Upper lobe of right lung (tissue), 1 donor: ENCODE measurements at places on chromosomes 7 and 10.

- peak; percentile 68 for DNase-seq
Observed at GRCh38 chr10:21292763-21293517, 232.5 kb downstream of the SKIDA1 start.

- no peak for DNase-seq
Observed at GRCh38 chr10:131429942-131430341, 118.4 kb upstream of the TCERG1L start.

DNA sequence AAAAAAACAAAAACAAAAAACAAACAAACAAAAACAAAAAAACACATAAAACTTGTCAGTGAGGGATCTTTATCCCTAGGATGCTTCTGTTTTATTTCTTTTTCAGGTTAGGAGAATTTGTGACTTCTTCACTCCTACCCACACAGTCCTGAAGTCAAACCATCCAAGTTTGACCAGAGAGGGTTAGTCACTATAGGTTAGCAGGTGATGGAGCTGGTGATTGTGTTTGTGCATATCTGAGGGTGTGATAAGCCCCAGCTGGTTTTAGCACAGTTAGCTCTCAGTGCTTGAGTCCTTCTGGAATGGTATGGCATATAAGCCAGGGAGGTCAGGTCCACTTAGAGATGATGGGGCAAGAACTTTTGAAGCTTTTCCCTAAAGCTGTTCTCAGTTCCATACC, 11.8 kb upstream of the IKZF1 start:
- no peak for DNase-seq

DNA sequence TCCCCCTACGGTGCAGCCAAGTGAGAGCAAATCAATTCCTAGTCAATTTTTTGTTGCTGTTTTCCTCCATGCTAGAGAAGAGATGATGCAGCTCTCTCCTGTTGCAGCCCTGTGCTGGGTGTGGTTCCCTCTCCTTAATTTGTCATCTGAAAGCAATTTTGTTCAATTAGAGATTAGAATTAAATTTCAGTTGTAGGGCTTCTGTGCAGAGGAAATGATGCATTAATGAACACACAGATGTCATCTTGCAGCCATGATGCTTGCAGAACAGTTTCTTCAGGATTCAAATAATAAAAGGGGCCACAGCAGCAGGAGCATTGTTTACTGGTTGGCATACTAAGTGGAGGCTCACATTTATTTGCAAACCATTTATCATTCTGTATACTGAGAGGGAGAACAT, 266.0 kb downstream of the AUTS2 start:
- no peak for DNase-seq

DNA sequence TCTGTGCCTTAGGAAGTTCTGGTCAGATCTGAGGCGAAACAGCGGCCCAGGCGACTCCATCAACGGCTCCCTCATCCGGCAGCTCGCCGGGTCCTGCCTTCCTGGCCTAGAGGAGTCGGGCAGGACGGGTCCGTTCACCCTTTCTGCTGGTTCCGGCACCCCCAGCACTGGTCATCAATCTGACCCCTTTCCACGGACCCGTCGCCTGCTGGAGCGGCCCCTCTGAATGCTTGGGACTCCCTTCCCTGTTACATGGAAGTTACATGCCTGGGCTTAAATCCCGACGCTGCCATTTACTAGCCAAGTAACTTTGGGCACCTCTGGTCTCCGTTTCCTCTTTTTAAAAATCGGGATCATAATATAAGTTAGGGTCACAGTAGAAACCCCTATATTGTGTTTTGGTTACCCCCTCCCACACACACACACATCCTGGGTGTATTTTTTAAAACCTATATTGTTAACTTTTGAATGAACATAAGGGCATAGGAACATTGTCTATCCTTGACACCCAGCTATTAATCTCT, 607 bp upstream of the GGCT start:
- no peak for DNase-seq

- DNase-seq = peak; percentile 88
Observed at GRCh38 chr10:35643151-35644049, 1.3 kb upstream of the FZD8 start.

- DNase-seq = no peak
Observed at GRCh38 chr10:122139627-122140170, 131.4 kb upstream of the BTBD16 start.

DNA sequence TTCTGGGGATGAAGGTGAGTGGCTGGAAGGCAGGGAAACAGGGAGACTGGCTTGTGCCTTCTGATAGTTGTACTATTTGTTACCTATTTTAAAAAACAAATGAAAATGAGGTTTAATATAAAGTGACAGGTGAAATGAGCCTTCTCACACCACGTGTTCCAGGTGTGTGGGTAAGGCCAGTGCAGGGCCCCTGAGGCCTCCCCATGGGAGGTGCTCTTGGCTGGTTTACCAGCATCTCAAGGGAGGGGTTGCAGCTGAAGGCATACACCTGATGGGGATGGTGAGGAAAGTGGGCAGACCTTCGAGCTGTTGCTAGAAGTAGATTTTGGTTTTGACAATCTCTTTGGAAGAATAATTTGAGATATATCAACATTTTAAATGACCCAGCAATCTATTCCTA, 103.6 kb downstream of the ARHGAP22 start:
- no peak for DNase-seq

GRCh38 chr10:132591166-132591971, 53.8 kb downstream of the INPP5A start:
- no peak for DNase-seq

GRCh38 chr7:105752671-105753275, 123.6 kb downstream of the ATXN7L1 start:
- no peak for DNase-seq

DNA sequence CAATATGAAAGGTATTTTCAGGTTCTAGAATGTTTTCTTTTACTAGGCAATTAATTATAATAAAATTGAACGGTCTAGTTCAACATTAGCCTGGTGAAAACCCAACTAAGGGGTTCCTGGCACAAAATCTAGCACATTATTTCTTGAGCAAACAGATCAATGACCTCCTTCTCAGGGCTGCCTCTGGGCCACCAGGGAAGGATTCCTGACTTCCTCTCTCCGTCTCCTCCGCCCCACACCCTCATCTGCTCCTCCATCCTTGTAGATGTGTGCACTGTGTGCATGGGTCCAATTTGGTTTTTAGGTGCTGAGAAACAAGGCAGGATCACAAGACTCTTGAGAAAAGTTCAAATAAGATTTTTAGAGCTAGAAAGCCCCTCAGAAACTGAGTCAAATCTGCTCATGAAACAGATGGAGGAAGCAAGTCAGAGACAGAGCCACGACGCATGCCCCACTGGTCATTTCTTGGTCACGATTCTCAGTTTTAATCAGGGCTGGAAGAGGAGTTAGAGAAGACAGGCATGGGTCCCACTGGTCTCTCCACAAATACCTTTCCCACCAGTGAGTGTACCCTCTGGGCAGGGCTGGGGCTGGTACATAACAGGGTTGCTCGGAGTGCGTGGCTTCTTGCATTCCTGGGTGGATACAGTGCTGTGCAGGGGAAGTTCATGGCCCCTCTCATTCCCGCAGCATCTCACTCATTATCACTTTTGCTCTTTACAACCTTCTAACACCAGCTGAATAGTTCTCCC, 3.8 kb downstream of the TRPV6 start:
- DNase-seq = peak; percentile 36

DNA sequence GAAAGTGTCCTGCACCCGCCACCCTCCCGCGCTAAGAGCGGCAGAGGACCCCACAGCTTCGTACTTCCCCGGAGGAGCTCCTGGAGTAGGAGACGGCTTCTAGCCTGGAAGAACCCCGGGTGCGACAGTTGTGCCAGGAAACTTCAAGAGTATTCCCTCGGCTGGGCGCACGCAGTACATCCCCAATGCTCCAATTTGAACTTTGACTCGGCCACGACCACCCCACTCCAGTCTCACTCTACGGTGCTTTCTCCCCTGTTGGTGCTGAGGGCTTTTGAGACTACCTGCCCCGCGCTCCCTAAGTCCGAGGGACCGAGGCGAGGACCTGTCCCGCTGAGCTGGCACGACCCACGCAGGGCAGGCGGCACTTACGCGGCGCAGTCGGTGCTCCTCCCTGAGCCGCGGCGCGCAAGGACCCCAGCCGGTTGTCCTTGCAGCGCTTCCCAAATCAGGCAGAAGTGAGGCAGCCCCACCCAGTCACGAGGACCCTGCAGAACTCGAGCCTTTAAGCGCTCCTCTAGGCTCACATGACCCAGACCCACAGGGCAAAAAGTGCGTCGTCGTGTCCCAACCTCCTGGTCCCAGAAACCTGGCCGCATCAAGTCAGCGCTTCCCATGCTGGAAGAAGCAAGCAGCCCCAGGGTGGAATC, at the start of gene CPVL:
CPVL (minus strand) TSS at position 481 of the 650 bp plus-strand sequence. CDS start 25,476 bp downstream, outside the sequence.
- peak; percentile 81 for DNase-seq

- DNase-seq = peak; percentile 66
Observed at GRCh38 chr10:91796331-91797047, 1.7 kb upstream of the TNKS2 start.

DNA sequence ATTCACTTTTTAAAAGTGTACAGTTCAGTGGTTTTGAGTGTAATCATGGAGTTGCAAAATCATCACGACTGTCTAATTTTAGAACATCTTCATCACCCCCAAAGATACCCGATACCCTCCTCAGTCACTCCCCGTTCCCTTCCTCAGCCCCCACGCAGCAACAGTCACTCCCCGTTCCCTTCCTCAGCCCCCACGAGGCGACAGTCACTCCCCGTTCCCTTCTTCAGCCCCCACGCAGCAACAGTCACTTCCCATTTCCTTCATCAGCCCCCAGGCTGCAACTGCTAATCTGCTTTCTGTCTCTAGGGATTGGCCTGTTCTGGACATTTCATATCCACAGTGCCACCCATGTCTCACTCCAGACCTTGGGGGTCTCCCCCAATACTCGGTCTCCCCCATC, 161.6 kb upstream of the PPP2R2D start:
- no peak for DNase-seq

DNA sequence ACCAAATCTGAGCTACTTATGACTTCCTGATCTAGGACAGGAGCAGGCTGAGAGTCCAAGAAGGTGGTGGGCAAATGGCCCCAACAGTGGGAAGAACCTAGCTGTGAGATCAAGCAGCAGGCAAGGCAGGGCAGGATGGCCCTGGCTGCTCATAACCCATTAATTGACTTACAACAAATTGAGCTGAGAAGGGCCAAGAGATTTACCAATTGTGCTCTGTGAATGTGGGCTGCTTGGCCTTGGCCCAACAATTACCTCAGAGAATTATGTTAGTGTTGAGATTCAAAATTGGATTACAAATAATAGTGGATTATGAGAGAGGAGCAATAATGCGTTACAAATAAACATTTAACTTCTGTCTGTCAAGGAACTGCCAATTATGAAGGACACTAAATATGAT, 956.5 kb downstream of the KCNMA1 start:
- no peak for DNase-seq

- peak; percentile 78 for DNase-seq
Observed at GRCh38 chr10:114470956-114471905, 66.9 kb upstream of the AFAP1L2 start.

DNA sequence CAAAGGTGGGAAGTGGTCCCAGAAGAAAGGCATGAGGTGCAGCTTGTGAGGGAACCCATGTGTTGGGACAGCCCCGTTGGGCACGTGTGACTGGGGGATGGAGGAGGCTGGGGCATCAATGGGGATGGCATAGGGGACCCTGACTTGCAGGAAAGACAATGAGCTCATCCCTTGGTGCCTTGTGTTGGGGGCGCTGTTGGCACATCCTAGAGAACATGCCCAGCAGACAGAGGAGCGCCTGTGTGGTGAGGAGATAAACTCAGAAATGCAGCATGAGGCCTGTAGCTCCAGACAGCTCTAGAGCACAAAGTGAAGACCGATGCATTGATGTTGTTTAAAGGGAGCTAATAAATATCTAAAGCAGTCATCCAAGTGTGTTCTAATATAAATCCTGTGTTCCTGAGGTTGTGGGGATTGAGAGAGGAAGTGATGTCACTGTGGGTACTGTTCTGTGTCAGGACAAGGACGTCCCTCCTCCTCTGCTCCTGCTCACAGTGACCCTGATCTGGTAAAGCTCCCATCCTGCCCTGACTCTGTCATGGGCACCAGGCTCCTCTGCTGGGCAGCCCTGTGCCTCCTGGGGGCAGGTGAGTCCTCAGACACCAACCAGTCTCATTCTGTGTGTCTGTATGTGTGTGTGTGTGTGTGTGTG, 126.1 kb upstream of the PRSS58 start:
- no peak for DNase-seq

DNA sequence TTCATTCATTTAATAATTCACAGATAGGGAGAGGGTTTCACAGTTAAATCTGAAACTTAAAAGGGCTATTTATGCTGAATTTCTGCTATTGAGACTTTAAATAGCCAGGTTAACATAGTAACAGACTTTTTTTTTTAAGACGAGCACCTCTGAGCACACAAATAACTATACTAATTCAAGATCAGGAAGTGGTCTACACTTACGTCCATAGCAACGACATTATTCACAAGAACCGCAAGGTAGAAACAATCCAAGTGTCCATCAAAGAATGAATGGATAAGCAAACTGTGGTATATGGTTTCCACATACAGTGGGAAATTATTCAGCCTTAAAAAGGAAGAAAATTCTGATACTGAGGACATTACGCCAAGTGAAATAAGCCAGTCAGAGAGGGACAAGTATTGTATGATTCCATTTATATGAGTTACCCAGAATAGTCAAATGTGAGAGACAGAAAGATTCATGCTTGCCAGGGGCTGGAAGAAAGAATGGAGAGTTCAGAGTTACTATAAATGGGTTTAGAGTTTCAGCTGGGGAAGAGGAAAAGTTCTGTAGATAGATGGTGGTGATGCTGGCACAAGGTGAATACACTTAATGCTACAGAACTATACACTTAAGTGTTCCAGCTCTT, 140.3 kb upstream of the LAMB4 start:
- no peak for DNase-seq

DNA sequence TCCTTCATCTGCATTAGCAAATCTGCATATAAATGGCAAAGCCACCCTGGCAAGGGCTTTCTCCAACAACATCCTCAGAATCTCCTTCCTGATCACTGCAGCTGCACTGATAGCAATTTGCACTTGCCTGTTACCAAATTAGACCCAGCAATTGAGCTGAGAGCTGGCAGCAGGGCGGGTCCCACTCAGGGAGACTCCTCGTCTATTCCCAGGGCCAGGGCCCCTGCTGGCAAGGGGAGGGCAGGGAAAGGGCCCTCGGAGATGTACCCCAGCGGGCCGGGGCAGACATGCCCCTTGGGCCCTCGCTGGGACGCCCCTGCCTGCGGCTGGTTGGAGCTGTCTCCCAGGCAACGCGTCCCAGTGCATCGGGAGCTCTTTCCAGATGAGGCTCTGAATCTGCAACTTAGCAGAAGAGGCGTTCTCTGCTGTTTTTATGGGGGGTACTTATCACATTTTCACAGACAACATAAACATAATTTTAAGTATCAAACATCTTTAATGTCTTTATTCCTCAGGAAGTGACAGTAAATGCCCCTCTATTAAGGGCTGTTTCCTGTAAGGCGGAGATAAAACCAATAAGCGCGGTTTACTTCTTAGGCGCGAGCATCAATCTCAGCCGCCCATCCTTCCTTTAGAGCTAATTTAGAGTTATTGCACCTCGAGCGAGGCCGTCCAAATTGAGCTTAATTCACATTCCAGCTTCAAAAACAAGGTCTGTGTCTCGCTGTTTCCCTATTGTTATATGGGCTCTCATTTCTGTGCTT, 249.0 kb upstream of the PPP2R2D start:
- DNase-seq = peak; percentile 38
